ENCODE measurements at places on chromosomes 3 and 15.
A peak's percentile ranks its signal among the peaks of the same experiment; 100 is the strongest.

DNA sequence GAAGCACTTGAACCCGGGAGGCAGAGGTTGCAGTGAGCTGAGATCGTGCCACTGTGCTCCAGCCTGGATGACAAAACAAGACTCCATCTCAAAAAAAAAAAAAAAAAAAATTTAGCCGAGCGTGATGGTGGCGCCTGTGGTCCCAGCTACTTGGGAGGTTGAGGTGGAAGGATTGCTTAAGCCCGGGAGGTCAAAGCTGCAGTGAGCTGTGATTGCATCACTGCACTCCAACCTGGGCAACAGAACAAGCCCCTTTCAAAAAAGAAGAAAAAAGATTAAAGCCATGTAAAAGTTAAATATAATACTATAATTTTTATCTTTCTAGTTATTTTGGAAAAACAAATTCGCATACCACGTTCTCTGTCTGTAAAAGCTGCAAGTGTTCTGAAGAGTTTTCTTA is 61.9 kb upstream of the SKIL start:
- DNase-seq: no peak

DNA sequence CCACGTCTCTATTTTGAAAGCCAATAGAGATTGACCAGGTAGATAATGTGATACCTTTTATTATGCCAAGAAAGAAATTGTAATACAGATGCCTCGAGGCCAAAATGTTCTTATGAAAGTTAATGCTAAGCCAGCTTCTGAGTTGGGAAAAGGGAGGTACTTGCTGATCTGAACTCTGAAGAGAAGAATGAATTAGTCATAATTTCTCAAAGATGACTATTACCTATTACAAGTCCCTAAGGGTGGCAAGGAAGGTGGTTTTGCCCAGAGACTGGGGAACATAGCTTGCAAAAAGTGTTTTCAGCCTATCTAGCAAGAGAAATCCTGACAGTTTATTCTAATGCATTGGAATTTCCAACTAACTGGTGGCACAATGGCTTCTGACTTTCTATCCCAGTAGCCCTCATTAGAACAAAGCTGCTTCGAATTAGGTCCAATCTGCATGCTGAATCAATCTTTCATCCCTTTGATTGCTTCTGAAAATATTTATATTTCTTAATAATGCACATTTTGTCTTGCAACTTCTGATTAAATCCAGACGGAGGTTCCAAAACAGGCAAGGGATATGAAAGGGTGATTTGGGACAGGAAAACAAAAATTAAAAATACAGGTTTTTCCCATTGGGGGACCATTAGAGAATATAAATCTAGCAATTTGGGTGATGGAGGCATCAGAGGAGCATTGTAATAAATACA is 17.7 kb upstream of the NR2F2 start:
- no peak for DNase-seq

DNA sequence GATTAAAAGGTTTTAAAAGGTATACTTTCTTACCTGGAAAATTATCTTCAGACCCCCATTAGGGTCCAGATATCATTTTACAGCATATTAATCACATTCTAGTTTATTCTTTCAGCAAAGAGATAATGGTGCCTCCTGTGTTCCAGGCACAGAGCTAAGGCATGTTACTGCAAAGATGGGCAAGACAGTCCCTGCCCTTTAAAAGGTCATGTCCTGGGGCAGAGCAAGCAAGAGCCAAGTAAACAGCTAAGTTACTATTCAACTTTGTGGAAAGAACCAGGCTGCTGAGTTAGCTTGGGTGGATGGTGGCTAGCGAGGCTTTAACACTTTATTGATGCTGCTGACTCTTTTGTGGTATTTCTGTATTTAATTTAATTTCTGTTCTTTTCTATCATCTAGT is 75.0 kb downstream of the LRRC28 start:
- no peak for DNase-seq

GRCh38 chr3:93979850-93980676 is at the start of gene ARL13B:
ARL13B (plus strand) TSS chr3:93980155; CDS start chr3:93980424, 269 bp downstream.
- DNase-seq: peak; percentile 99

DNA sequence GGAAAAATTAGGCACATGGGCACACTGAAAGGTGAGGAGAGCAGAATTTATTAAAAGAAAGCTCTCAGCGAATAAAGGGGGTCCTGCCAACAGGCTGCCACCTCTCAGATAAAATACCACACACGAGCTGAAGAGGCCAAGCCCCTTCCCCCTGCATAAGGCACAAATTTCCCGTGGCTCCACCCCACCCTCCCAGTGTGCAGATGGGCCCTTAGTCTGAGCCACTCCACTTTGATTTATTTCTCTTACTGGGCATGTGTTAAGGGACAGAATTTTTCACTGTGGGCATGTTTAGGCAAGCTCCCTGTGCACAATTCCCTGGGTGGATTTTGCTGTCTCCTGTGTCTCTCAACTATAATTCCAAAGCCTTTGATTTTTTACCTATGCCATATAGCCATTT is 409.8 kb downstream of the TBL1XR1 start:
- DNase-seq: no peak

DNA sequence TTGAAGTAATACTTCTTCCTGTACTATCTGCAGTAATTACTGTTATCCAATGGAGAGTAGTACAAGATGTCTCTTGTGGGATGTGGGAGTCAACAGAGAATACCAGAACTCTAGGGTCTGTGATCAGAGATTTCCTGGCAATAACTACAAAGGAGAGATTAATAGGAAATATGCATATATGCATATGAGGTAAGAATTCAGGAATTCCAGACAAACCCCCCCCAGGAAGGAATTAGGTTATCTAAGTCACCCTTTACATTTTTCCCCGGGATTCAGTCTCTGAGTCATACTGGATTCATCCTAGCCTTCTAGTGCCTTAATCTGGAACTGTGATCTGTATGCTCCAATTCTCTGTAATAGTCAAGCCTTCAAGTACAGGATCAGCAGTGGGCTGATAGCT is 49.4 kb downstream of the GTF2E1 start:
- no peak for DNase-seq

DNA sequence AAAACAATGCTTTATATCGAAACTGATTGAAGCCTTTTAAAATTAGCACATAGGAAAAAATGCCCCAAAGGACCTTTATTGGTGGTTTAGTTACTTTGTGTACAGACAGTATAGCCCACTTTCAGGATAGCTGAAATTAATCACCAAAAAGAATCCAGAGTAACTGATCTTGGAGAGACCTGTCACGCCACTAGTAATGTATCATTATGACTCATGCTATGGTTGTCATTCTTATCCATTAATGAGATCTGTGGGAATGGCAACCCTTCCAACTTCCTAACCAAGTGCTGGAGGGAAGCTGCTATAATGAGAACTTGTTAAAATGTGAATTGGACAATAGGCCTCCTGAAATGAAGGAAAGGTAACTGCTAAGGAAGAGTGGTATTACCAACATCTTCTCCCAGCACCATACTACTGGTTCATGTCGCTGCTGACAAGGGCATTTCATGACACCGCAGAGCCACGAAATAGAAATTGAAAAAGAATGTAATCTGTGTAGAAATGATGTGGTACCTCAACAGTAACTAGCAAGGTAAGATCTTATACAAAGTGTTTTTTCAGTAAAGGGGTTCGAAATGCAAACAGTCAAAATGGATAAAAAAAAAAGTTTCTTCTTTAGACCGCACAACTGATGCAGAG is 7.1 kb upstream of the EMC4 start:
- DNase-seq: peak; percentile 20

- no peak for DNase-seq
Measured at GRCh38 chr3:158205324-158205723, 95.4 kb downstream of the RSRC1 start.

GRCh38 chr15:99095626-99096025 is 9.3 kb upstream of the SYNM start:
- no peak for DNase-seq

- no peak for DNase-seq
Measured at GRCh38 chr15:40257656-40258450, 19.0 kb downstream of the PAK6 start.

DNA sequence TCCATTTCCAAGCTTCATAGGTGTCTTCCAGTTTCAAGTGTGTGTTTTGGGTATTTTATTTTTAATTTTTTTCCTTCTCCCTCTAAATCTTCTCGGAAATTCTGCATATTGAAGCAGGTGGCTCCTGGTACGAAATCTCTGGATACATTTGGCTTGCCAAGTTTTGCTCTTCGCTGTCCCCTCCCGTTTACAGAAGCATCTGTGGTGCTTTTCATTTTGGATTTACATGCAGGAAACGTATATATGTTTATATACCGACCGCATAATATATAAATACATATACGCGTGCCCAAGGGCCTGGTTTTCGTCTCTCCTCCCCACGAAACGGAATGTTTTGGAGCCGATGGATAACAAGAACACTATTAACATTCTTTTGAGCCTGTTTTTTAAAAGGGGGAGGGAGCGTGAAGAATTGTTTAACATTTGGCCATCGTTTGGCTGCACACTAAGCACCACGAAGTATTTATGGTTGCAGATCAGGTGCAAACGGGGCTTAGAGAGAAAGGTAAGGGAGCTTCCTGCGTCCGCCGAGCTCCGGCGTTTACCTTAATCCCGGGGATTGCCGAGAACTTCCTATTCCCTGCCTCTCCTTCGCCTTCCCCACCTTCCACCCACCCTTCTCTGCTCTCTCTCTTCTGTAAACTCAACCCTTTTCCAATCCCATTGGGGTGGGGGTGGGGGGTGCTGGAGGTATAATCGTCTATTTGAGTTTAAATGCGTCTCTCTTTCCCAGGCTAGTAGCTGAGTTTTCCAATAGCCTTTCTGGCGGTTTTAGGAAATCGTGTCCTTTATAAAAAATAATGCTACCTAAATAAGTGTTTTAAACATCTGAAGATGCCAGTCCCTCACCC is 1.1 kb upstream of the NLGN1 start:
- peak; percentile 66 for DNase-seq

- DNase-seq: no peak
Measured at GRCh38 chr3:171948674-171949073, 90.7 kb upstream of the FNDC3B start.

GRCh38 chr3:12891985-12892839 is 50.8 kb upstream of the RPL32 start:
- DNase-seq: peak; percentile 64

DNA sequence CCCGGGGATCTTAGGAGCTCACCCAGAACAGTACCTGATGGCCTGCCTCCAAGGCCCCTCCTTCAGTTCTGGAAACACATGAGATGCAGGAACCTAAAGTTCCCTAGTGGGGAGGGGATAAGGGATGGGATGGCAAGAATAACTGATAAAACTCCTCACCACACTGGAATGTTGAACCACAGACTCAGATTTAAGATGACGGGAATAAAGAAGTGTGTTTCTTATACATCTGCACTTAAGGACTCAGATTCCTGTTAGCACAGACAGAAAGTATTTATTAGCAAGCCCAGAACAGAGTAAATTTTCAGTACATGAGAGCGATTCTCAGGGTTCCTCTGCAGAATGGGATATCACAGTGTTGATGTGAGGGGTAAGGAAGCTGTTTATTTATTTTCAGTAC is 245.2 kb downstream of the TLE3 start:
- DNase-seq: no peak

DNA sequence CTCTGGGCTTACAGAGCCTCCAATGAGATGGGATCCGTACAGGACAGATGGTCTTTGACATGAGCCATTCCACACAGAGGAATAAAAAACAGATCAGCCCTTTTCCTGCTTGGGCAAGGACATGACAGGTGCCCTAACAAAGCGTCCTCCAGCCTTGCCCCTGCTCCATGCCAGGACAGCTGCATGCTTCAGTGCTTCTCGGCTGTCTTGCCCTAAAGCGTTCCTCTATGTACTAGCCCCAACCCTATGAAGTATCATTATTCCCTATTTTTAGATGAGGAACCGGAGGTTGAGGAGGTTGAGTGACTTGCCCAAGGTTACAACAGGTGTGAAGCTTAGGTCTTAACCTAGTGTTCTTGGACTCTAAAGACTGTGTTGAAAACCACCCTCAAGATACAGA is 10.5 kb downstream of the POMGNT2 start:
- no peak for DNase-seq

GRCh38 chr3:189507856-189508255 is 123.3 kb upstream of the TP63 start:
- DNase-seq: no peak

- DNase-seq: no peak
Measured at GRCh38 chr15:50140983-50141382, 21.9 kb upstream of the ATP8B4 start.

DNA sequence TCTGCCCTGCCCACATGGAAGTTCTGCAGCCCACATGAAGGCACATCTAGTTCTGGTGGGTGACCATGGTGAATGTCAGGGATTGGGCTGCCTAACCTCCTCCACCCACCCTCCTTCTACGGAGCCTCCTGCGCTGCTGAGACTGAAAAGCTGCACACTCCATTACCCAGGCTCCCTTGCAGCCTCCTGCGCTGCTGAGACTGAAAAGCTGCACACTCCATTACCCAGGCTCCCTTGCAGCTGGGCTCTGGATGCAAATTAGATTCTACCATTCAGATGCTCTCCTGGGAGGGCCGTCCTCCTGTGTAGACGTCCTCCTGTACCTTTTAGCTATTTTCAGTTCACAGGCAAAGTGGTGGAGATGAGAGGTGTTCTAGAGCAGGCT is 32.1 kb downstream of the POMGNT2 start:
- DNase-seq: no peak

DNA sequence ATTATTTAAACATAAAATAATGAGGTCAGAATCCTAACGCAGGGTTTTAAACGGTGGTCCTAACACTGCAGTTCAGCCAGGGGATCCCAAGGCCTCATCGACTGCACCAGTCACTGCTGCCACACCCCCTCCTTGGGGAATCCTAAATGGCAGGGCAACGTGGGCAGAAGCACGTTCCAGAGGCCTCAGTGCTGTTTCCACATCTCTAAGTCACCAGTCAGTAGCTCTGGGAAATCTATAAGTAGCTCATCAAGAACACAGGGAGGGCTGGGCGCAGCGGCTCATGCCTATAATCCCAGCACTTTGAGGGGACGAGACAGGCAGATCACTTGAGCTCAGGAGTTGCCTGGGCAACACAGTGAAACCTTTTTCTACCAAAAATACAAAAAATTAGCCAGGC is 47.5 kb downstream of the PRTG start:
- no peak for DNase-seq

DNA sequence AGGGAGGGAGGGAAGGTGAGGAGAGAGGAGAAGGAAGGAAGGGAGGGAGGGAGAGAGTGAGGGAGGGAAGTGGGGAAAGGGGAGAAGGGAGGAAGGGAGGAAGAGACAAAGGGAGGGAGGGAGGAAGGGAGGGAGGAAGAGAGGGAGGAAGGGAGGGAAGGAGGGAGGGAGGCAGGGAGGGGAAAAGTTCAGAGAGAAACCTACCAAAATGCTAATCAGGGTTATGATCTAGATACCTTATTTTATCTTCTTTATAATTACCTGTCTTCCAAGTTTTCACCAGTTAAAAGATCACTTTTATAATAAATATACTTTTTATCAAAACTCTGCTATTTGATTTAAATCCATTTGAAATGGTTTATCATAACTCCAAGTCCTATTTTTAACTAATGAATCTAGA is 44.4 kb downstream of the FAM174B start:
- no peak for DNase-seq

Measured in DMS53 (cell line).